Caco-2 (cell line): ENCODE measurements at places on chromosomes 1 and 21. TPM values are rescaled to one million over a fixed set of nuclear protein-coding genes. Genes with fewer than 3 reads are reported as not detected.

ERG gene
- total RNA-seq = not detected in 2 replicates

PRDM16 gene
- total RNA-seq = 4.2 and 5.3 TPM in 2 replicates

KLHDC8A gene
- total RNA-seq = not detected in 2 replicates

ATP13A2 gene
- 58.4 and 61.6 TPM in 2 replicates for total RNA-seq

CELA3A gene
- total RNA-seq = not detected in 2 replicates

WDR64 gene
- not detected in 2 replicates for total RNA-seq

DNA sequence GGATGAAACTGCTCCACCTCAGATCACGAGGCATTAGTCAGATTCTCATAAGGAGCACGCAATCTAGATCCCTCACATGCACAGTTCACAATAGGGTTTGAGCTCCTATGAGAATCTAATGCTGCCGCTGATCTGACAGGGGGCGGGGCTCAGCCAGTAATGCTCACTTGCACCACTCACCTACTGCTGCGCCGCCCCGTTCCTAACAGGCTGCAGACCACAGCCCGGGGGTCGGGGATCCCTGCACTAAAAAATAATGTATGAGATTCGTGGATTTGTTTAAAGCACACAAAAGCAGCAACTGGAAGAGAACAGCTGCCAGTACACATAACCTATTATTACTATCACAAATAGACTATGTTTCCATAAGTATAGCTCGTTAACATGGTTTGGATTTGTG is 72.9 kb downstream of the HLCS start:
- H3K27ac ChIP-seq = no peak overlapping the region
- H3K4me3 ChIP-seq = no peak overlapping the region
- DNase-seq = no peak
- no peaks in the 10 kb centered on the region for H3K27me3 ChIP-seq
- no peaks in the 10 kb centered on the region for H3K4me1 ChIP-seq

DNA sequence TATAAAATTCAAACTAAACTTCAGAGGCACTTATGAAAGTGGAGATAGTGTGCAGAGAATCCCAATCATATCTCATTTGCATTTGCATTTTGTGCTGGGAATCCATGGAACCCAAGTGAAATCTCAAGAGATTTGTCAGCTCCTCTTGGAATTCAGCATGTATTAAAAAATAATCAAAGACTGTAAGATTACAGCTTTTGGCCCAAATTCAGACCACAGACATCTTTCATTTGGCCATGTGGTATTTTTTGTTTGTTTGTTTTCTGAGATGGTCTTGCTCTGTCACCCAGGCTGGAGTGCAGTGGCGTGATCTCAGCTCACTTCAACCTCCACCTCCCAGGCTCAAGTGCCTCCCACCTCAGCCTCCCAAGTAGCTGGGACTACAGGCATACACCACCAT is 3.8 kb upstream of the CACYBP start:
- no peaks in the 10 kb centered on the region for H3K36me3 ChIP-seq
- no peak overlapping the region for H3K4me3 ChIP-seq
- no peaks in the 10 kb centered on the region for H3K27me3 ChIP-seq
- H3K27ac ChIP-seq = no peak overlapping the region
- H3K4me1 ChIP-seq = peaks cover 6% of the 10 kb centered on the region; the same call in 1 of the 2 replicates
